ENCODE measurements at places on chromosomes 1 and 21.

GRCh38 chr1:218447010-218447689, 102.0 kb downstream of the TGFB2 start:
- no peak for DNase-seq

DNA sequence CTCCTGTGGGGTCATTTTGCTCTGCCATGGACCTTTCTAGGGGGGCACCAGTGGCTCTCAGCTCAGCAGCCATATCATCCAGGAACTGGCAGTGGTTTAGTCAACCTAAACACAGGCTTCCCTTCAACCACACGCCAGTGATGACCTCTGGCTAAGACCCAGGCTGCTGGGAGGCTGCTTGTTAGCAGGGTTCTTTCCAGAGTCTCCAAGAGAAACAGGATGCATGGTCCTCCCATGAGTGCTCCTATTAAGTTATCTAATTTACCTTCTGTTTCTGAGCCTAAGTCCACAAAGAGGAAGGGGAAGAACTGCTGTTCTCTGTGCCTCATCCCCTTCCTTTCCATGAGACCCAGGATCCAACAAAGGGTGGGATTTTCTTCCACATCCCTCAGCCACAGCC, 137.3 kb upstream of the PLXNA2 start:
- no peak for DNase-seq

DNA sequence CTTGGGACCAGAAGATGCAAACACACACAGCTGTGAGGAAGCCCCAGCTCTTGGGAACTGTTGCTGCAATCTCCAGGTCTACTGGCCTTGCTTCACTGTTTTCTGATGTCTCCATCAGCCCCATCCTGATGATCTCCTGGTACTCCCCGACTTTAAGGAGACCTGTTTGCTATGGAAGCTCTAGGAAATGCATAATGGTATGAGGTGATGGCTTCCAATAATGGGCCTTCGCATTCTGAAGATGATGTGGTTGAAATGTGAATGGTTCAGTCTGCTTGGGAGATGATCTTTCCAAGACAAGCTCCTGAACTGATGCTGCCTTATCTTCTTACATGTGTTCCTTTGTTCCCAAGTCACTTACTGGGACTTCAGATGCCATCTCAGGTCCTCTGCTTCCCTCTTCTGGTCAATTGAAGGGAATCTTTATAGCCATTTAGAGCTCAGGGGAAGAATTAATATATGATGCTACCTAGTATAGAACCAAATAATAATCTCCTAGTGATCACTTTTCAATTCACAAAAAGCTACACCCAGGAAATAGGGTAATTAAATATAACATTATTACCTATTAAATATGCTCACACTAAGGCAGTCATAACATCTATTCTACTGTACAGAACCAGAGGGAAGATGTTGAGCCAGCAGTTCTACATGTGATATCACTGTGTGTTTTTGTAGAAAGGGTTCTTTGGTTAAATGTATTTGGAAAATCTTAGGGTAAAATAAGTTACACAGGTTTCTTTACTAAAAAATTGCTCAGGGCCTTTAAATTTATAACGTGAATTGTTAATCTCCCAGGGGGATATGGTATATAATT, 73.9 kb upstream of the VTCN1 start:
- DNase-seq: peak; percentile 47

DNA sequence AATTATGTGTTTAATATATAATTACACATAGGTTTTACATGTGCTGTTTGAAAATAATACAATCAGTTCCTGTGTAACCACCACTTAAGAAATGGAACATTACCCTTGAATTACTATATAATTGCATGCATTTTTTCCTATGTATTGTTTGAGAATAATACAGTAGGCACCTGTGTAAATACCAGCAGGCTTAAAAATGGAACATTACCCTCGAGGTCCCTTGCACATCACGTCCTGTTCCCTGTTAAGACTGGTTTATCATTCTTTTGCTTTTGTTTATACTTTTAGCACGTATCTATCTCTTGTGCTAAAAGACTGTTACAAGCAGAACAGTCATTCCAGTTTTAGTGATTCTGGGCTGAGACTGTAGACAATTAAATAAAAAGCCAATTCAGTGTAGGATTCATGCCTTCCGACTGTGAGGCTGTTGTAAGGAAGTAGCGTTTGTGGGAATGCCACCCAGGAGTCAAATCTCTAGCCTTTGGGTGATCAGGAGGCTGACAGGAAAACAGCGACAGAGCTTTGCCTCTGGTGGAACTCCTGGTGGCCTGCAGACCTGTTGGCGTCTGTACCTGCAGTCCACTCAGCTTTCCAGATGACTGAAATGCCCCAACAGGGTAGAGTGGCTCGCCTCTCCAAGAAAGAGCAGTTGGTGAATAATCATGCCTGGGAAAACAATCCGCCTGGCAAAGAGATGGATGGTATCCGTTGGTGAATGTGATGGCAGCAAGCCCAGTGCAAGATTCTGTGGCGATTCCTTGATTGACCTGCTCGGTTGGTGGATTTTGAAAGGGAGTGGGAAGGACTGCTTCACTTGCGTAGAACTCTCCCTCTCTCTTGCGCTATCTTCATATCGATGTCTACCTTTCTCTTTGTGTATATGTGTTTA, 58.0 kb downstream of the DISC1 start:
- no peak for DNase-seq

GRCh38 chr21:28789523-28789922, 203.2 kb downstream of the LTN1 start:
- no peak for DNase-seq

- no peak for DNase-seq
Observed at GRCh38 chr1:180165509-180166435, 11.1 kb downstream of the QSOX1 start.

GRCh38 chr1:210024996-210025395, 87.0 kb downstream of the SYT14 start:
- no peak for DNase-seq

DNA sequence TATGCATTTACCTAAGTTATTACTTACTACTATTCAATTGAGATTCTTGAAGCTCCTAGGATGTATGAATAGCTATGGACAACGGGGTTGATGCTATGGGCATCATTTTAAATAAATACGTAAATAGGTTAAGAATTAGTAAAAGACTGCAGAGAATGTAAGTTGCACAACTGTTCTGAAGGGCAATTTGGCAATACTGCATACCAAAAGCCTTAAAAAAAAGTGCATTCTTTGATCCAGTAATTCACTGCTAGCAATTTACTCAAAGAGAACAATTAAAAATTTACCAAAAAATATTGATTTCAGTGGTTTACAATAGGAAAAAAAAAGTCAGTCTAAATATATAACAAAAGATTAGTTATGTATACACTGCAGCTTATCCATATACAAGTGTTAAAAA, 3.5 kb downstream of the ARPC5 start:
- no peak for DNase-seq

DNA sequence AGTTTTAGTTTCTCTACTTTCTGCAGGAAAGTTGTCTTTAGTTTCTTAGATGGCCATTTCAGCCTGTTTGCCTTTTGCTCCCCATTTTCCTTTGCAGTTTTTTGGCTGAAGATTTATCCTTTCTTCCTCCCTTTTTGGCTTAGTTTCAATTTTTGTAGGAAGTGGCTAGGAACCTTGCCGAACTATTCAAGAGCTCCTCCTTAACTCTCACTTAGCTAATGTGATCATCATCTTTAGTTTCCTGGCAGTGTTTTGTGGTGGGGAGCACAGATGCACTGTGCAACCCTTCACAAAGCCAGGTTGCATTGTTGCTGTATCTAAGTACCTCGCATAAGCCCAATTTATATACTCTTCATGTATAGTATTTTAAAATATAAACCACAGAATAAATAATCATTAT, 28.8 kb upstream of the CCDC181 start:
- DNase-seq: no peak

DNA sequence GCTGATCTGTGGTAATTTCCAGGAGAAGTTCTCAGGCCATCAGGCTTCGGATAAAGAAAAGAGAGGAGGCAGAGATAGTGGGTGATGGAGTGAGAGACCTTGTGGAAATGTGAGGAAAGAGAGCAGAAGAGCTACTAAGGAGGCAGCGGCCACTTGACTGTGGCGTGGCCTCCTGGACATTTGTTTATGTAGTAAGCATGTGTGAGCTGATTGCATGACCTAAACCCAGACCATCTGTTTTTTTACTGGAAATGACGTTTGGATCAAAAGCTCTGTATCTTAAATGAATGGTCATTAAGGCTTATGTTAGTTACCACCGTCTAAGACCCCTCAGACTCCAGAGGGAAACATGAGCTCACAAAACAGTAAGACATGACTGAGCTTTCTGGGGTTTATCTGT, 13.6 kb downstream of the ATP1B1 start:
- DNase-seq: no peak

GRCh38 chr21:26194811-26195251, 24.3 kb upstream of the APP start:
- no peak for DNase-seq

- DNase-seq: no peak
Observed at GRCh38 chr1:2431103-2431502, 18.7 kb upstream of the PEX10 start.

DNA sequence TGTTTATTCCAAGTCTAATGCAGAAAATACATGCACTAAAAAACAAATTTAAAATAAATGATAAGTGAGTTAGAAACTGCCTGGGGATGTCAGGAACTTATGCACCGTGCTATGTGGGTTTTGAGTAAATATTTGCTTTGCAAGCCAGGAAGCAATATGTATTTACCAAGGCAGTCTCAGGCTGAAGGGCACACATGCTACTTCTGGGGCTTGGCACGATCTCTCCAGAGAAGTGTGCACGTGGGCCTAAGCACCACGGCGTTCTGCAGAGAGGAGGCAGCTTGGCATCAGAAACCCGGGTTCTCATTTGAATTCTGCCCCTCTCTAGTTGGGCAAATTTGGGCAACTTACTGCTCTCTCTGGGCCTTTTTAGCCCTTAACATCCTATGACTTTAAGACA, 72.6 kb upstream of the ROR1 start:
- no peak for DNase-seq

GRCh38 chr1:181872562-181872961, 188.9 kb downstream of the ZNF648 start:
- DNase-seq: no peak

DNA sequence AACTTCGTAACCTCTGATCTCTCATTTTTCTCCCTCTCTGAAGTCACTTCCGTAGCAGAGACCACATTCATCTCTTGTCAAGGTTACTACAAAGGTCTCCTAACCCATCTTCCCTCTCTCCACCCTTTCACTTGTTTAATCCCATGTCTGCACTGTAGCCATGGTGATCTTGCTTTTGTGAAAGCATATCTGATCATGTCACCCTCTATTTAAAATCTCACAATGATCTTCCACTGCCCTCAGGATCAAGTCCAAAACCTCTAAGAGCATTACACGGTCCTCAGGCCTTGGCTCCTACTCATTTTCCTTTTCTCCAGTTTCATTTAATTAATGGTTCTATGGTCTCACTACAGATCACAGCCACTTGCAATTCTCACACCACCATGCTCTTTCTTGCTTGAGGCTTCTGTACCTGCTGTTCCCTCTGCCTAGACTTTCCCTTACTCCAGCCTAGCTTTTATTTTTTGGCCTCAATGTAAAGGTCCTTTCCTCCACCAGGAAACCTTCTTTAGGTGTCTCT, 12.1 kb downstream of the ARHGEF11 start:
- DNase-seq: no peak

GRCh38 chr1:21311016-21311415, 20.8 kb upstream of the ECE1 start:
- no peak for DNase-seq

GRCh38 chr1:60111716-60112115, 38.1 kb upstream of the C1orf87 start:
- no peak for DNase-seq

DNA sequence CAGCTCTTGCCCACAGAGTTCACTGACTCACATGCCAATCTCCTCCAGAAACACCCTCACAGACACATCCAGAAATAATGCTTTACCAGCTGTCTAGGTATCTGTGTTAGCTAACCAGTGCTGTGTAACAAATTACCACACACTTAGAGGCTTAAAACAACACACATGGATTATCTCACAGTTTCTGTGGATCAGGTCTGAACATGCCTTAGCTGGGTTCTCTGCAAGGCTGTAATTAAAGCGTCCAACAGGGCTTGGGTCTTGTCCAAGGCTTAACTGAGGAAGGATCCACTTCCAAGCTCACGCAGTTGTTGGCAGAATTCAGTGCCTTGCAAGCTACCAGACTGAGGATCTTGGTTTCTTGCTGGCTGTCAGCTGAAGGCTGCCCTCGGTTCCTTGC, 92.5 kb upstream of the RGS4 start:
- no peak for DNase-seq

- no peak for DNase-seq
Observed at GRCh38 chr1:38730511-38731397, 128.8 kb downstream of the RRAGC start.

DNA sequence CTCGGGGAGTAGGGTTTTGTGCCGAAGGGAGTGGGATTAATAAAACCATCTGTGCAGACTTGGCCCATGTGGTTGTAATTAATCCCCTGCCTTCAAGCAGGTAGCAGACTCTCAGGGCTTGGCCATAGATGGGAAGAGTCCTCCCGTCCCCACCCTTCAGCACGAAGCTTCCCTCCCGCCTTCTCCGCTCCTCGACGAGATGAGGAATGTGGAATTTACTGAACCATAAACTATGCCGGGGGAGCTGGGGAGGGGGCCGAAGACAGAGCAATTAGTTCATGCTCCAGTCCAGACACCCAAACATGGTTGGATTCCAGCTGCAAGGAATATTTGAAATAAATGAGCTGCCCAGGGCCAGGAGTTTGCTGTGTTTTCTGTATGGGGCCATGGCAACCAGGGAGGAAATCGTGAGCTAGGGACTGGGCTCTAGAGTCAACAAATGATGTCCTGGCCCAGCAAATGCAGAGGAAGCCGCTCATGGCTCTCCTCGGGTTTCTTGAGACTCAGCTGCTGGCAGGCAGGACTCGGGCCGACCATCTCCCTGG, 78.8 kb downstream of the SPSB1 start:
- DNase-seq: no peak

- DNase-seq: no peak
Observed at GRCh38 chr1:9842781-9843575, 19.2 kb upstream of the CLSTN1 start.

DNA sequence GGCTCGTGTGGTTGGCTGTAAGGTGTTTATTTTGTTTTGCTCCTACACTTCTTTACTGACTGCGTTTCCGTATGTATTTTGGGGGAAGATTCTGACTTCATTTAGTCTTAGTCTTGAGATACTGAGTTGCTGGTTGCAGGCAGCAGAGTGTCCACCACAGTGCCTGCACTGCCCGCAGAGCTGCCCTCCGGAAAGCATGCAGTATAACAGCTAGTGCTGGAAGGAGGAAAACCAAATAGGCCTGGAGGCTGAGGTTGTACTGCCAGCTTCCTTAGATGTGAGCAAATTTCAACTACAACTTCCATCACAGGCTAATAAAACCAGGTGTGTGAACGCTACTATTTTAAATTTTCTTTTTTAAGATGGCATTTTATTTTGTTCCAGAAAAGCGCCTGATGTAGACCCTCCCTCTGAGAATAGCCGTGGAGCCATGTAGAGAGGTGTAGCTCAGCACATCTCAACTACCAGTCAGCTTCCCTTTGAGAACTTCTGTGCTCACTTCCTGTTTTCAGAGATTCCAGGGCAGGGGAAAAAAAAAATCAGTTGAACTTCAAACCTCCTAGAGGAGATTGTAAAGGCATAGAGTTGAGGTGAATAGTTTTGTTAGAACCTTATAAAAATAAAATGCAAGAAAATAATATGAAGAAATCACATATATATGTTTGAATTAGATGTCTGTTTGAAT, 17.6 kb downstream of the LMO4 start:
- no peak for DNase-seq

GRCh38 chr21:14358775-14359174, 24.2 kb downstream of the HSPA13 start:
- no peak for DNase-seq

- DNase-seq: no peak
Observed at GRCh38 chr1:228364706-228365213, 41.9 kb downstream of the TRIM11 start.
